ENCODE measurements at places on chromosomes 11 and 22. TPM values are rescaled to one million over a fixed set of nuclear protein-coding genes. Genes with fewer than 3 reads are reported as not detected.

The PRRG4 gene
- 9.1 TPM for total RNA-seq

The TCN2 gene
- 86.7 TPM for total RNA-seq

The TSPAN18 gene
- total RNA-seq = 8.2 TPM

DNA sequence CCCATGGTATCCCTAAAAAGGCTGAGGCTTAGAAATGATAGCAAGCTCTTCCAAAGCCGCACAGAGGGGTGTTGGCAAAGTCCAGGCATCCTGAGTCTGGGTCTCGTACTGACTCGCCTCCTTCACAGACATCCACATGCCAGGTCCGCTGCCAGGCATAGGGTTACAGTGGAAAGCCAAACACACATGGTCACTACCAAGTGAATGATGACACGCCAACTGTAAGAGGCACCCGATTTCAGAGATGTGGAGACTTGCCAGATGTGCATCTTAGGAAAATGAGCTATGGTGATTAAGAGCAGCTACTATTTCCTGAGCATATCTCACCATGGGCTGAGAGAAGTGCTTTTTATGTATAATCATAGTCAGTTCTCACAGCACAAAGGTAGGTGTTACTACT, 314.9 kb downstream of the MIAT start:
- no peak for DNase-seq
- H3K4me3 ChIP-seq = no peak overlapping the region
- H3K27ac ChIP-seq = no peak overlapping the region
- H3K4me1 ChIP-seq = no peaks in the 10 kb centered on the region
- no peaks in the 10 kb centered on the region for H3K27me3 ChIP-seq

GRCh38 chr11:69215784-69216415, 60.2 kb downstream of the SMIM38 start:
- no peaks in the 10 kb centered on the region for H3K27me3 ChIP-seq
- no peaks in the 10 kb centered on the region for H3K4me1 ChIP-seq
- no peaks in the 10 kb centered on the region for H3K36me3 ChIP-seq
- H3K27ac ChIP-seq = no peak overlapping the region
- no peak overlapping the region for H3K4me3 ChIP-seq

DNA sequence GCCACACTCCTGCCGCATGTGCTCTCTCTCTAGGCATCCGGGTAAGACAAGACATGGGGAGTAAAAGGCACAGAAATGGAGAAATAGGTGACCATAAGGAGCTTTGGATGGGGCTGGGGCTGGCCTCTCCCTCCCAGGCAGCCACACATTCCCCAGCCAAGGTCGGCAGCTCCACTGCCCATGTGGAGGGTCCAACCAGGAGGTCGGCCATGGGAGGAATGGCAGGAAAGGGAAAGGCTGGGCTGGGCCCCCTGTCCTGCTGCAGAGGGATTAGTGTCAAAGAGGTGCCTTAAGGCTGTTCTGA, 460 bp upstream of the MUC5AC start:
- no peaks in the 10 kb centered on the region for H3K4me1 ChIP-seq
- no peak overlapping the region for H3K27ac ChIP-seq
- no peaks in the 10 kb centered on the region for H3K27me3 ChIP-seq
- no peaks in the 10 kb centered on the region for H3K36me3 ChIP-seq
- no peak for DNase-seq
